Activated CD8-positive, alpha-beta memory T cell treated with anti-CD3 and anti-CD28 coated beads, Interleukin-2, amount 10 ng/mL, durations not matched to agents 7 days and 5 days (primary cell): ENCODE measurements at places on chromosomes 16 and 17. TPM values are rescaled to one million over a fixed set of nuclear protein-coding genes. Genes with fewer than 3 reads are reported as not detected.

NPIPA8 gene
- total RNA-seq: 12.4 TPM

KRT31 gene
- total RNA-seq: not detected

DNA sequence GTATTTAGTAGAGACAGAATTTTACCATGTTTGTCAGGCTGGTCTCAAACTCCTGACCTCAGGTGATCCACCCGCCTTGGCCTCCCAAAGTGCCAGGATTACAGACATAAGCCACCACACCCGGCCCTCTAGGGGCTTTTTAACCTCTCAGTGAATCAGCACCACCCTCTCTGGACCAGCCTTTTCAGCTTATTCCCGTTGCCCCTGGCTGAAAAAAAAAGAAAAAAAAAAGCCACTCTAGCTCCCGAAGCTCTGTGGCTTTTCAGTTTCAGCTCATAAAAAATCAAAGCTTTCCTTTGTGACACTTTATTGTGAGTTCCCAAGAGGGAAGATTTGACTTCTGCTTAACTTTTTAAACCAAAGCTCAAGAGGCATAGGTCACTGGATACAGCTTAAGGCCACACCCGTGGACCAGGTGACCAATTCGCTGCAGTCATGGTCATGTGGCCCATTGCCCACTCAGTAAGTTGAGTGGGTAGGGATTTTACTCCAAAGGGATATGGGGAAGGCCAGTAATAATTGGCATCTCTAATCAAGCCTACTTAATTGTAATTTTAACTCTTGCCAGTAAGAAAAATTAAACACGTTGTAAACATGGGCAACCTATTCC, 46.6 kb upstream of the MED13 start:
- DNase-seq: no peak

- peak; percentile 88 for DNase-seq
Measured at GRCh38 chr17:49361129-49361901, 735 bp downstream of the ZNF652 start.

- peak; percentile 93 for DNase-seq
Measured at GRCh38 chr16:67936880-67937605, 393 bp upstream of the PSMB10 start.

DNA sequence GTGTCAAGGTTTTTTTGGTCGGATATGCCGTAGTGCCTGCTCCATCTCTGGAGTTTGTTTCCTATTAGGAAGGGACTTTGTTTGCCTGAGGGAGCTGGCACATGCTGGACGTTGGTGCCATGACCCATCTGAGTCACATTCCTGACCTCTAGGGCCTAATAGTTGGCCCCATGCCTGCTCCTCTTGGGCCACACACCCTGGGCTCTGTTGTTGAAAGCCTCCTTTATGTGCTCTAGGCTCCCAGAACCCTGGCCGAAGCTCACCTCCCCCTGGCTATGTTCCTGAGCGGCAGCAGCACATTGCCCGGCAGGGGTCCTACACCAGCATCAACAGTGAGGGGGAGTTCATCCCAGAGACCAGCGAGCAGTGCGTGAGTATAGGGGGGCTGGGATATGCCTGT, 18.4 kb downstream of the LIMD2 start:
- no peak for DNase-seq

DNA sequence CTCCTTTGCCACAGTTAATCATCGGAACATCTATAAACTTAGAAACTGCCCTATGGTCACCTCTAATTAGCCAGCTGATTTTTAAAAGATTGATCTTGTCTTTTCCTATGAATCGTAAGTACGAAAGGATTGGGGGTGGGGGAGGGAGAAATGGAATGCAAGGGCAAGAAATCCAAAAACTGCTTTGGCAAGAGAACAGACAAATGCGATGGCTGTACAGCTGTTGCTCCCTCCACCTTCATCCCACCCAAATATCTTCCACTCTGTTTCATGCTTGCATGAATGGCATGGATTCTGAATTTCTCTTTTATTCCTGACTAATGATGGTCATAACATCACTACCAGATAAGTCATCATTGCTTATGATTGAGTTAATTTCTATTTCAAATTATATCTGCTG, 165.7 kb downstream of the STX8 start:
- no peak for DNase-seq

- no peak for DNase-seq
Measured at GRCh38 chr16:49307176-49307575, 25.5 kb upstream of the CBLN1 start.

- DNase-seq: no peak
Measured at GRCh38 chr16:50096791-50097190, 31.0 kb downstream of the HEATR3 start.

GRCh38 chr17:2259769-2260536, 43.6 kb downstream of the SMG6 start:
- peak; percentile 94 for DNase-seq

DNA sequence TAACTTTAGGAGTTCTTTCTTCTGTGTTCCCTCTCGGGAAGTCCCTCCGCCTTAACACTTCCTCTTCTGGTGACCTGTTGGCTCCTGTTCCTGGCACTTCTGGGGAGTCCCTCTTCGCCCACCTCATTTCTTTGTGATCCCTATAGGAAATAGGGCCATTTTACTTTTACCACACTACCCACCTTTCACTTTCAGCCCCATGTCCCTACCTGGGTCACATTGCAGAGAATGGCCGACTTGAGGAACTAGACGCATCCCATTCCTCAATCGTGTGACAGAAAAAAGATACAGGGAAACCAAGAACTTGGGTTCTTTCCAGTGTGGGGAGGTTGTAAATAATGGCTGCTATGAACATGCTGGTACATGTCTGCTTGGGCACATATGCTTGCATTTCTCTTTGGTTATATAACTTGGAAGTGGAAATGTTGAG, 6.6 kb downstream of the IL21R start:
- peak; percentile 44 for DNase-seq

DNA sequence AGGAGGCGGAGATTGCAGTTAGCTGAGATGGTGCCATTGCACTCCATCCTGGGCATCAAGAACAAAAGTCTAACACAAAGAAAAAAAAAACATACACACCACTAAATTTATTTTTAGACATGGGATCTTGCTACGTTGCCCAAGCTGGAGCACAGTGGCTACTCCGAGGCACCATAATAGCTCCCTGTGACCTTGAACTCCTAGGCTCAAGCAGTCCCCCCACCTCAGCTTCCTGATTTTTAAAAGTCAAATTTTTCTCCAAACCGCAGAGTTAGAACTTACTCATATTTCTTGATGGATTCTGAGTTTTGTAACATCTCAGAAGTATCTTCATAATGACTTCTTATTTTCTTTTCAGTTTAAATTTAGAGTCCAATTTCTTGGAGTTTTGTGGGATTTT, 3.4 kb downstream of the CMTM4 start:
- DNase-seq: no peak

GRCh38 chr17:77817953-77818352, 140.6 kb upstream of the TNRC6C start:
- DNase-seq: no peak

DNA sequence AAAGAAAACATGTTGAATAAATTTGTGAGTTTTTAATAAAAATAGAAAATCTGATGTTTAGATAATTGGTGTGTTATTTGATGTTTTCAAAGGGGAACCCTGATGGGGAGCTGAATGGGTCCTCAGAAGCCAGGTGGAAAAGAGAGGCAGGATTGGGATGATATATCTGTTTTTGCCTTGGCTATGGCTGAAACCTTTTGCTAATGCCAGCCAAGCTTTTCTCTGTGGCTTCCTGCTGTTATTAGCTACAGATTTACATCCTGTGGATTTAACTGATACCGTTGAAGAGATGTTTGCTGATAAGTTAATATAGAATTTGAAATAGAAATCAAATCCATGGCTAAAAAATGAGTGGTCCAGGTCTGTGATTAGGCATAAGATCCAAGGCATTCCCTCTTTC, 4.2 kb upstream of the AATF start:
- DNase-seq: no peak

GRCh38 chr17:29283496-29283895, 10.5 kb downstream of the NUFIP2 start:
- DNase-seq: no peak

- peak; percentile 95 for DNase-seq
Measured at GRCh38 chr16:11100239-11100750, 155.7 kb downstream of the SOCS1 start.

DNA sequence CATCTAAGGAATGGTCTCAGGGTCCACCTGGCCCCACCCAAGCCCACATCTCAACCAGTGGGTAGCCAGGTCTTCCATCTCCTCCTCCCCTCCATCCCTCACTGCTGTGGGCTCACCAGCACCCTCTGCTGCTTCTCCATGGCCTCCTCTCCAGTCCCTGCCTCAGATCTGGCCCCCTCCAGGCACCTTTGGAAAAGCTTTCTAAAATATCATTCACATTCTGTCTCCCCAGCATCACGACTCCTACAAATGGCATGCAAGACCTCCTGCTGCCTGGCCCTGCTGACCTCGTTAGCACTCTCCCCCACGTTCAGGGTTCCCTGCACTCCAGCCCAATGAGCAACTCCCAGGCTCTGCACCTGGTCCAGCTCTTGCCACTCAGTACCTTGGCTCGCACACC, 13.7 kb downstream of the GLP2R start:
- no peak for DNase-seq

- no peak for DNase-seq
Measured at GRCh38 chr17:9893411-9894012, 11.6 kb downstream of the RCVRN start.
